ENCODE measurements at places on chromosomes 11 and 22. TPM values are rescaled to one million over a fixed set of nuclear protein-coding genes. Genes with fewer than 3 reads are reported as not detected.

The MICAL2 gene
- total RNA-seq: 11.0 TPM

The MYOD1 gene
- not detected for total RNA-seq

The NAT10 gene
- 60.9 TPM for total RNA-seq

The CNIH2 gene
- total RNA-seq: 2.5 TPM

The GGTLC2 gene
- not detected for total RNA-seq

The TSSK2 gene
- total RNA-seq: not detected

The ACCS gene
- total RNA-seq: 11.2 TPM

The ANKRD13D gene
- 45.9 TPM for total RNA-seq
